Adrenal gland (tissue), 19 donors: ENCODE measurements at places on chromosomes 5 and 9. TPM values are rescaled to one million over a fixed set of nuclear protein-coding genes. Genes with fewer than 3 reads are reported as not detected.

GRCh38 chr9:96241391-96241809, 60.6 kb downstream of the HSD17B3 start:
- H3K36me3 ChIP-seq: no peaks in the 10 kb centered on the region
- no peak for DNase-seq
- H3K27ac ChIP-seq: no peak overlapping the region

GRCh38 chr5:3854188-3854821, 258.7 kb downstream of the IRX1 start:
- no peak overlapping the region for H3K4me3 ChIP-seq
- no peak for DNase-seq
- no peaks in the 10 kb centered on the region for H3K27me3 ChIP-seq
- H3K4me1 ChIP-seq: no peaks in the 10 kb centered on the region

DNA sequence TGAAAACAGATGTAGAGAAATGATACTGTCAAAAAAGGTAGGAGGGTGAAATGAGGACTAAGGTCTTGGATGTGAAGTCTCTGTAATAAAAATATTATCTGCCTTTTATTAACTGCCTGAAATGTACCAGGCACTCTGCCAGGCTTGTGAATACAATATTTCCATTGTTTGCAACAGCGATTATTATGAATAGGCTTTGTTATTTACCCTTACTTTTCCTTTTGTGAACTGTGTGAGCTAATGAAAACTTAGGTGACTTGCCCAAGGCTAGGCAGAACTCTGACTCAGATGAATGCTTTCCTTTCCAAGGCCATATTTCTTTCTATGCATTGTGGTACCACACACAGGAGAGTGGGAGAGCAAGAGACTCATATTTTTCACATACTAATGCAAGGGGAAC, 204.1 kb downstream of the CDH12 start:
- no peak overlapping the region for H3K27ac ChIP-seq
- H3K27me3 ChIP-seq: no peaks in the 10 kb centered on the region
- no peak for DNase-seq
- no peaks in the 10 kb centered on the region for H3K36me3 ChIP-seq

- no peak for DNase-seq
- no peaks in the 10 kb centered on the region for H3K27me3 ChIP-seq
- H3K36me3 ChIP-seq: no peaks in the 10 kb centered on the region
- H3K4me1 ChIP-seq: no peaks in the 10 kb centered on the region
- no peak overlapping the region for H3K4me3 ChIP-seq
Observed at GRCh38 chr5:158654415-158654814, 445.3 kb downstream of the EBF1 start.

DNA sequence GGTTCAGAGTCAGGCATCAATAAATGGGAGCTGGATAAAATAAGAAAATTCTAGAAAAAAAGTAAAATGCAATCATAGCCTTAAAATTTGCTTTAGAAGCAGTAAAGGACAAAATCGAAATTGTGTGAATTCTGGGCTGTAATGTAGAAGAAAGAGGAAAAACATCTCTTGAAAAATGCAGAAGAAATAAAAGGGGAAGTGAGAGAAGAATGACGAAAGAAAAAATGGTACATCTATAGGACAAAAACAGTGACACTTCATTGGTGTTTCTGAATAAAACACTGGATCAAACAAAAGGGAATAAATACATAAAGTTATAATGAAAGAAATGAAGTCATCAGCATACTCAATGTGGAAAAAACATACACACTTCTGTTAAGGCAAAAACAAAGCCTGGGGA, 642.3 kb downstream of the ACTL7B start:
- no peaks in the 10 kb centered on the region for H3K27me3 ChIP-seq
- no peaks in the 10 kb centered on the region for H3K4me1 ChIP-seq
- H3K36me3 ChIP-seq: no peaks in the 10 kb centered on the region
- H3K4me3 ChIP-seq: no peak overlapping the region
- no peak for DNase-seq
- no peak overlapping the region for H3K27ac ChIP-seq

- H3K4me1 ChIP-seq: no peaks in the 10 kb centered on the region
- DNase-seq: no peak
- H3K36me3 ChIP-seq: no peaks in the 10 kb centered on the region
- no peaks in the 10 kb centered on the region for H3K27me3 ChIP-seq
Observed at GRCh38 chr9:94445863-94446262, 109.0 kb upstream of the PCAT7 start.

DNA sequence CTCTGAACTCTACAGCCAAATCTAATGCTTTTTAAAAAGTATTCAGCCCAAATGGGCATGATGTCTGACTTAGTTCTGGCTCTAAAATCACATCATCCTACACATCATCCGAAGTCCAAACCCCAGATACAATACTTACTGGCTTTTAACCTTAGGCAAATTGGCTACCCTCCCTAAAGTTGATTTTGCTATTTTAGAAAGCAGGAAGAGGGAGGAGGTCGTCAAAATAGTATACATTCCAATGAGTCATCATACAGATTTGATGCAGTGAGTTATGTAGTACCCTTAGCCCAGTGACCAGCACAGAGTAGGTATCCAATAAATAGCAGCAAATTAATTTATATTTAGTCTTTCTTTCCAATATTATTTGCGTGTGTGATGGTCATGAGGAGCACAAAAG, 582.0 kb upstream of the TUSC1 start:
- H3K27ac ChIP-seq: no peak overlapping the region
- no peak for DNase-seq
- H3K4me3 ChIP-seq: no peak overlapping the region

DNA sequence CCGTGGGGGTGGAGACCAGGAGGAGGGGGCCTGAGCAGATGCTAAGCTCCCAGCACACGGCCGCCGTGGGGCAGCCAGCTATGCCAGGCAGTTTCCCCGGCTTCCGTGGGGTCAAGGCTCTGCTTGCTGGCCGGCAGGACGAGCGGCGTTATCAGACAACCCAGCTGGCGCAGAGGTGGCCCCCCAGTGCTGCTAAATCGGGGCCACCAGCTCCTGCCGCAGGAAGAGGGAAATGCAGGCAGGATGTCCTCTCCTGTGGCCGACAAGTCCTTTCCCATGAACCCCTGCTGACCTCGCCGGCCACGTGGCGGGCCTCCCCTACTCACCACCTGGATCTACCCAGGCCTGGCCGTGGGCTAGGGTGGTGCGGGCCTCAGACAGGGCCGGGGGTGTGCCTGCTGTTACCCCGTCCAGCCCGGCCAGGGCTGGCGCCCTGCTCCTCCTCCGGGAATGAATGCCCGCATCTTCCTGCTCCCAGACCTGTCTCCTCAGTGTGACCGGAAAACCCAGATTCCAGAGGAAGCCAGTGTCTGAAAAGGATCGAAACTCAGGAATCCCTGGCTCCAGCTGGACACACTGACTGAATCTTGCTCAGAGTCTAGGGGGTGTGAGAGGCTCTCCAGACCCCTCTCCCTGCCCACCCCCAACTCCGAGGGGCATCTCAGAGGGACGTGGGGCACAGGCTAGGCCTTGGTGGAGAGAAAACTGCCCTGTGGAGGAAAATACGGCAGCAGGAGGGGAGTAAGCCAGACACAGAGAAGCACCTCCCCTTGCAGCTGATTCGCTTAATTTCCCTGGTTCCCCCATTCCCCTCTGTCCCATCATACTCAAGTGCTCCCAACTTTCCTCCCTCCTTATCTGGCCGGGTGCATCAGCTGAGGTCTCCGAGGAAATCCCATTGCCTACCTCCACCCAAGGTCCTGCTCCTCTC, 3.9 kb downstream of the FLT4 start:
- H3K36me3 ChIP-seq: no peaks in the 10 kb centered on the region
- H3K4me1 ChIP-seq: peaks cover 6% of the 10 kb centered on the region
- H3K27me3 ChIP-seq: peaks cover 16% of the 10 kb centered on the region
- DNase-seq: peak; percentile 70
- H3K4me3 ChIP-seq: no peak overlapping the region

- DNase-seq: peak; percentile 95
- H3K27me3 ChIP-seq: no peaks in the 10 kb centered on the region
- no peaks in the 10 kb centered on the region for H3K4me1 ChIP-seq
- H3K4me3 ChIP-seq: no peak overlapping the region
- no peak overlapping the region for H3K27ac ChIP-seq
Observed at GRCh38 chr9:128117613-128118471, 9.7 kb downstream of the PTGES2 start.

DNA sequence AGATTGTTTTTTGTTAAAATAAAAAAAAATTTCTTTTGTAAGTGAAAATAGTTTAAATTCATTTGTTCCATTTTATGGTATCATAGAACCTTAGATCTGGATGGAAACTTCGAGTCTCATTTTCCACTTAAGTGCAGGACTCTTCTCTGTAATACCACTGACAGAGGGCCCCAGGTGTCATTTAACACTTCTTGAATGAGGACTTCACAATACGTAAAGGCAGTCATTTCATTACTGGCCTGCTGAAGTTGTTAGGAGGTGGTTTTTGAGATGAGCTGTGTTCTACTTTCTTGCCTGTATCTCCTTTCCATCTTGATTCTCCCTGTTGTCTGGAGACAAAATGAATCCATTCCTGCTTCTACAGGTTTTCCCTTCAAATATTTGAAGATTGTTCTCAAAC, 455.3 kb downstream of the DMRT2 start:
- H3K27me3 ChIP-seq: no peaks in the 10 kb centered on the region
- no peak for DNase-seq
- H3K36me3 ChIP-seq: no peaks in the 10 kb centered on the region
- H3K4me3 ChIP-seq: no peak overlapping the region
- no peak overlapping the region for H3K27ac ChIP-seq
- no peaks in the 10 kb centered on the region for H3K4me1 ChIP-seq

RAD1 gene
- polyA plus RNA-seq: 16.4 TPM

CYLC2 gene
- polyA plus RNA-seq: not detected

SOWAHA gene
- 0.40 TPM for polyA plus RNA-seq

NCS1 gene
- 33.8 TPM for polyA plus RNA-seq

SVEP1 gene
- polyA plus RNA-seq: 2.2 TPM
